ENCODE measurements at places on chromosomes 13 and 19. TPM values are rescaled to one million over a fixed set of nuclear protein-coding genes. Genes with fewer than 3 reads are reported as not detected.

OR4F17 gene
- not detected for total RNA-seq

TEX26 gene
- not detected for total RNA-seq

SULT2A1 gene
- total RNA-seq = not detected

FUT6 gene
- not detected for total RNA-seq

VSTM1 gene
- total RNA-seq = not detected

COQ8B gene
- total RNA-seq = 19.8 TPM

ZNF580 gene
- 18.7 TPM for total RNA-seq

ZNF93 gene
- total RNA-seq = 15.2 TPM

ZNF579 gene
- total RNA-seq = 6.1 TPM

SBK2 gene
- total RNA-seq = not detected

MYO16 gene
- total RNA-seq = not detected

KCNN4 gene
- total RNA-seq = 73.7 TPM

PCDH9 gene
- total RNA-seq = 0.10 TPM

ERVK3-1 gene
- total RNA-seq = 24.5 TPM

VAV1 gene
- 103 TPM for total RNA-seq
